ENCODE measurements at places on chromosomes 7 and 10. TPM values are rescaled to one million over a fixed set of nuclear protein-coding genes. Genes with fewer than 3 reads are reported as not detected.

CDK14 gene
- total RNA-seq: not detected

- H3K27me3 ChIP-seq: no peaks in the 10 kb centered on the region
- no peaks in the 10 kb centered on the region for H3K36me3 ChIP-seq
- no peak for DNase-seq
- H3K4me3 ChIP-seq: no peak overlapping the region
- no peaks in the 10 kb centered on the region for H3K4me1 ChIP-seq
These were observed 521.2 kb downstream of the TCERG1L start for GRCh38 chr10:130790339-130790738.

- H3K4me3 ChIP-seq: no peak overlapping the region
- DNase-seq: no peak
- H3K4me1 ChIP-seq: no peaks in the 10 kb centered on the region
- H3K36me3 ChIP-seq: no peaks in the 10 kb centered on the region
These were observed 465.7 kb downstream of the AUTS2 start for GRCh38 chr7:70063927-70064326.

HOXA4 gene
- not detected for total RNA-seq

DNA sequence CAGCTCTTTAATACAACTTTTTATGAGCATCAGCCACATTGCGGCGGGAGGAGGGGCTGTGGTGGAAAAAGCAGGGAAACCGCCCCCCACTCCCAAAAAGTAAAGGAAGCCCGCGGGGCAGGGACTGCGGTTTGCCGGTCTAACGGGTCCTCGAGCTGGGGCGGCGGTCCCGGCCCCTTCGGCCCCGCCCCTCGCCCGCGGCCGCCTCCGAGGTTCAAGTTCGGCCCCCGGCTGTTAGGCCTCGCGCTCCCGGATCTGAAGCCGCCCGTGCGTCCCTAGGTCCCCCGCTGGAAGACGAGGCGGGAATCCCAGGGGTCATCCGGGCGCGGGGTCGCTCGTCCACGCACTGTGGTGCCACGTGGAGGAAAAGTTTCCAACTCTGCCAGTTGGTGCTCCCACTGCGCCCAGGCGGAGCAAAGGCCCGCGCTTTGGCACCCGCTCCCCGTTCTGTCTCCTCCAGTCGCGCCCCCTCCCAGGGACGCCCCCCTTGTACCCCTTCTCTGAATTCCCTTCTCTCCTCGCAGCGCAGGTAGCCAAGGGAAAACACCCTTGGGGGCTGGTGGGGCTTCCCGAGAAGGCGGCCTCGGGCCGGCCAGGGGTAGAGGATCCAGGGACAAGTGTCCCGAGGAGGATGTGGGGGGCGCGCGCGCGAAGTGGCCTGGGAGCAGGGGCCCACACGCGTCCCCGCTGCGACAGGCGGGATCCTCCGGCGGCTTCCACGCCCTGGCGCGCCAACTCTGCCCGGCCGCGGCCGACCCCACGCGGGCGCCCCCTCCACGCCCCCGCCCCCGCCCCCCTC, 798 bp upstream of the AUTS2 start:
- no peak overlapping the region for H3K27ac ChIP-seq
- peaks cover 48% of the 10 kb centered on the region for H3K27me3 ChIP-seq
- peak overlapping the region; percentile 37 for H3K4me3 ChIP-seq
- DNase-seq: no peak

DNA sequence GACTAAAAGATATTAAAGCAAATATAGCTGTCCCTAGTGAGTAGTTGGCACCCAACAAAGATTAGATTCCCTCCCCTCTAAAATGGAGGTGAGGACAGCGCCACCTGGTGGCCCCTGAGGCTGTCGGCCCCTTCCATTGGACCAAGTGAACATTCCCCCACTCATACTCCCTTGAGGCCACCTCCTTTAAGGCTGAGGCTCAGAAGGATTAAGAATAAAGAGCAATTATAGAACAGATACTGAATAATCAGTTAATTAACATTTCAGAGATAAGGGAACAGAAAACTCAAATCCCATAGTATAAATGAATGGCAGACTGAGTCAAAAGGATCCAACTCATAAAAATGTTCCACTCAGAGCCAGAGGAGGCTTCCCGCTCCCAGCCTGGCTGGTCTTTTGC, 130.4 kb upstream of the GHITM start:
- peaks cover 9% of the 10 kb centered on the region for H3K4me1 ChIP-seq
- no peak overlapping the region for H3K27ac ChIP-seq
- H3K27me3 ChIP-seq: peaks cover 14% of the 10 kb centered on the region
- H3K36me3 ChIP-seq: no peaks in the 10 kb centered on the region

DNA sequence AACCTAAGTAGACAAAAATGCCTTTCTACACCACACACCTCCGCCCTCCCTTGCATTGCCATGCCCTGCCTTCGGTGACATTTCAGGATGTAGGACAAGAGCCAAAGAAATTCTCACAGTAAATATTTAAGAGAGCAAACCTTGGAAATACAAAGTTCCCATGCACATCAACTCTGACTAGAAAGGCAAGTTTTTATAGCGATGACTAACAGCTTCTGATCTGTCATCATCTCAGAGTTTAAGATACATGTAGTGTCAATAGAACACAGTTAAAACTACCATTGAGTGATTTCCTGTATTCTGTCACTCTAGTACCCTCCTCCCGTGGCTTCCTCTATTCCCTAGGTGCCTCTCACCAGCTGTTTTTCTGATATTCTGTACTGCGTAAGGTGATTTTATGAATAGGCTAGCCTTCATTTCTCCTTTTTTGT, 20.7 kb downstream of the SLC16A9 start:
- no peaks in the 10 kb centered on the region for H3K36me3 ChIP-seq
- H3K27ac ChIP-seq: no peak overlapping the region
- DNase-seq: no peak
- no peaks in the 10 kb centered on the region for H3K4me1 ChIP-seq

DNA sequence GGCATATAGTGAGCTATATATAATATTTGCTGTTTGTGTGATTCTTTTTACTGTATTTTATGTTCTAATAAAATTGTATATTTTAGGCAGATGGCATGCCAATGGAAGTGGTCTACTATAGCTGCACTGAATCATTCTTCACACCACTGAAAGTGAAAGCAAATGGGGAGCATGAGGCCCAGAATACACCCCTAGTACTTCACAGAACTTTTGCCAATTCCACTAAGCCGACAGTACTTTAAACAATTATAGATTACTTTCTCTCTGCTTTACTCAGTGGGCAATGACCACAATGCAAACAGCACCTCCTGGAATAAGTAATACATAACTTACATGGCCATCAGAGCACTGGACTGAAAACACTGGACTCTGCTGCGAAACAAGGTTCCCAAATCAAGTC, 70.2 kb downstream of the ANKRD26 start:
- DNase-seq: peak; percentile 10
- no peaks in the 10 kb centered on the region for H3K27me3 ChIP-seq
- H3K4me3 ChIP-seq: no peak overlapping the region
- peak overlapping the region; percentile 46 for H3K27ac ChIP-seq
- peaks cover 30% of the 10 kb centered on the region for H3K36me3 ChIP-seq

CLEC5A gene
- not detected for total RNA-seq

DNA sequence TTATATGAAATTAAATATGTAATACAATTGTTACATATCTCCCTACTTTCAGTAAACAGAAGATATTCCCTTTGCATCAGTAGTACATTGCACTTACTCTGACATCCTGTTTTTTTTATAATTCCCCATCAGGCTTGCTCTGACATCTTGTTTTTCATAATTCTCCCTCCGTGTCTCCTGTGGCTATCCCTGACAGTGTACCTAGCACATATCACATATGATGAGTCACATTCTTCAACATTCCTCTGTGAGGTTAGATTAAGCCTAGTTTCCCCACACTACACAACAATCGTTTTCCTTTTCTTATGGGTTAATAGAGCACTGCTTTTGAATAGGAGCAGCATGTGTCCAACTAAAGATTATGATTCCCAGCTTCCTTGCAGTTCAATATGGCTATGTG, 250.6 kb upstream of the NPVF start:
- H3K4me1 ChIP-seq: no peaks in the 10 kb centered on the region
- peaks cover 5% of the 10 kb centered on the region for H3K27me3 ChIP-seq
- DNase-seq: no peak
- H3K4me3 ChIP-seq: no peak overlapping the region

DNA sequence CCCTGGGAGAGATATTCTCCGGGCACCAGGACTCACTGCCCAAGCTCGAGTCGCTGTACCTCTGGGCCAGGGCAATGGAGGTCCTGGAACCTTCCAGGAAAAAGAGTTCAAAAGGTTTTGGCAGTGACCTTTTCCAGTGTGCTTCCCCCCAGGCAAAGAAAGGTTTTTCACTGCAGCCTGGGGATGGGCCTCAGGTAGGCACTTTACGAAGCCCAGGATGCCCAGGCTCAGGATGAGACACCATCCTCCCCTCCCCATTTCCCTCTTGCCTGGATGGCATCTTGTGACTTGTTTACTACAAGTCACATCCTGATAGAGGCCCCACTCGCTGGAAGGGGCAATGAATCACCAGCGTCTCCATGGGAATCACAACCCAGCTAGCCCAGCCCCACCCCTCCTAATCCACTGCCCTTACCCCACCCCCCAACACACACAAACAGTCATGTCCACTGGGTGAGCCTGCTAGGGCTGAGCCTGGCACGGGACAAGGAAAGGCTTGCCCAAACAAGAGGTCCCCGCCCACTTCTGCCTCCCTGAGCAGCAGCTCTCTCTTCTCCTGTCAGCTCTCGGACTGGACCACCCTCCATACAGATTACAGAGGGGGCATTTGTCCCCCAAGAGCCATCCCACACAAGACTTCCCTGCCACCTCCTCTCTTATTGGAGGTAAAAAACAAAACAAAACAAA, 93.8 kb upstream of the SMNDC1 start:
- H3K4me3 ChIP-seq: no peak overlapping the region
- peaks cover 14% of the 10 kb centered on the region for H3K4me1 ChIP-seq
- H3K27me3 ChIP-seq: no peaks in the 10 kb centered on the region
- no peak overlapping the region for H3K27ac ChIP-seq

GRCh38 chr10:88421590-88421989, 161.5 kb downstream of the RNLS start:
- H3K27me3 ChIP-seq: peaks cover 3% of the 10 kb centered on the region
- no peaks in the 10 kb centered on the region for H3K36me3 ChIP-seq
- peaks cover 9% of the 10 kb centered on the region for H3K4me1 ChIP-seq
- H3K27ac ChIP-seq: no peak overlapping the region
- H3K4me3 ChIP-seq: no peak overlapping the region

TLX1 gene
- total RNA-seq: not detected

FXYD4 gene
- not detected for total RNA-seq

DNA sequence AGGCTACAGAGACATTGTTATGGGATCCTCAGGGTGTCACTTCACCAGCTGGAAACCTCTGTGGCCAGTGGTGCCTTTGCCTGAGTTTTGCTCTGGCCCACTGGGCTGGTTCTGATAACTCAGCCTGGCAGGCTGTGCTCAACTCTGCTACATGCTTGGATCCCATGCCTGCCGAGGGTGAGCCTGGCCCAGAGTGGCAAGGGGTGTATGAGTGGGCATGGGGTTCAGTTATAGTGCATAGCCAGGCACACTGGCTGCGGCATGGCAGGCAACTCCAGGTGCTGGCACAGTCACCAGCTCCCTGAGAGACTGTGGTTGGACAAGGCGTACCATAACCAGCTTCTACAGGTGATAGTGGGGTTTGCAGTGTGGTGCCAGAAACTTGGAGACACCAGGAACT, 107.0 kb upstream of the PCDH15 start:
- no peaks in the 10 kb centered on the region for H3K36me3 ChIP-seq
- H3K4me1 ChIP-seq: no peaks in the 10 kb centered on the region
- no peaks in the 10 kb centered on the region for H3K27me3 ChIP-seq

DBF4 gene
- total RNA-seq: 75.7 TPM

DNA sequence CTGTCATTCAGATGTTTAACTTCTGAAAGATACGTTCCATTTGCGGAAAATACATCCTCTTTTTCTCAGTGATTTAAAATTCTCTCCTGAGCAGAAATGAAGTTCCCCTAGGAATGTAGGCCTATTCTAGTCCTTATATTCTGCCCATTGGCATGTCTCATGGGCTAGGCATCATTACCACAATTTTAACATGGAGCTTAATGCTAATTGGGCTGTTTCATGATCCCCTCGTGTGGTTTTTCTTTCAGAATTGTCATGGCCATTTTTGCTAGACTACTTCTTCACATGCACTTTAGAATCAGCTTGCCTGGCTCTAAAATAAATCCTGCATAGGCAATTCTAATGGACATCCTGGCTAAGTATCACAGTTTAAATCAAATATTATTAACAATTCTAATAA, 1.0 kb downstream of the TMEM176B start:
- H3K27me3 ChIP-seq: peaks cover 62% of the 10 kb centered on the region
- no peak overlapping the region for H3K4me3 ChIP-seq
- H3K4me1 ChIP-seq: peaks cover 11% of the 10 kb centered on the region

DNA sequence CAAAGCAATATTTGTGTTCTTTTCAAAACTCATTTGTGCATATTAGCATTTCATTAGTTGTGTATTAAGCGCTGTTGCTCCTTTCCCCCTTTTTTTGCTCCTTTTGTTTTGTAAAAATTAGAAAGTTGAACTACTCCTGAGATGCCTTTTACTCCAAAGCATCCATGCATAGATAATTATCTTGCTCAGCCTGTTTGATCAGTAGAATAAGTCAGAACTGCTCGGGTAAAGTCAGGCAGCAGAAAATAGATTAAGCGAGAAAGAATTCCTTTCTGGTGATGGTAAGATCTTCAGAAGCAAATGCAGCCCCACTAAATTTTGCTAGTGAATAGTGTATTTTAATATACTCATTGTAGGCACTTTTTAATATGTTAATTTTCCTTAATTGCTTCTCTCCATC, 227.1 kb downstream of the TEX36 start:
- H3K4me3 ChIP-seq: no peak overlapping the region
- H3K27me3 ChIP-seq: no peaks in the 10 kb centered on the region
- H3K27ac ChIP-seq: no peak overlapping the region
- no peaks in the 10 kb centered on the region for H3K4me1 ChIP-seq
- H3K36me3 ChIP-seq: no peaks in the 10 kb centered on the region

AMPH gene
- not detected for total RNA-seq

HOXA9 gene
- not detected for total RNA-seq

TRPV6 gene
- 0.07 TPM for total RNA-seq

GRCh38 chr7:105389088-105389650, 448 bp upstream of the SRPK2 start:
- peak overlapping the region; percentile 98 for H3K4me3 ChIP-seq
- H3K27ac ChIP-seq: peak overlapping the region; percentile 96
- peaks cover 11% of the 10 kb centered on the region for H3K36me3 ChIP-seq
- H3K4me1 ChIP-seq: peaks cover 23% of the 10 kb centered on the region

EPHB4 gene
- 2.1 TPM for total RNA-seq

SPDYE6 gene
- total RNA-seq: not detected

FGL2 gene
- 1.1 TPM for total RNA-seq

CYP2C9 gene
- not detected for total RNA-seq

DNA sequence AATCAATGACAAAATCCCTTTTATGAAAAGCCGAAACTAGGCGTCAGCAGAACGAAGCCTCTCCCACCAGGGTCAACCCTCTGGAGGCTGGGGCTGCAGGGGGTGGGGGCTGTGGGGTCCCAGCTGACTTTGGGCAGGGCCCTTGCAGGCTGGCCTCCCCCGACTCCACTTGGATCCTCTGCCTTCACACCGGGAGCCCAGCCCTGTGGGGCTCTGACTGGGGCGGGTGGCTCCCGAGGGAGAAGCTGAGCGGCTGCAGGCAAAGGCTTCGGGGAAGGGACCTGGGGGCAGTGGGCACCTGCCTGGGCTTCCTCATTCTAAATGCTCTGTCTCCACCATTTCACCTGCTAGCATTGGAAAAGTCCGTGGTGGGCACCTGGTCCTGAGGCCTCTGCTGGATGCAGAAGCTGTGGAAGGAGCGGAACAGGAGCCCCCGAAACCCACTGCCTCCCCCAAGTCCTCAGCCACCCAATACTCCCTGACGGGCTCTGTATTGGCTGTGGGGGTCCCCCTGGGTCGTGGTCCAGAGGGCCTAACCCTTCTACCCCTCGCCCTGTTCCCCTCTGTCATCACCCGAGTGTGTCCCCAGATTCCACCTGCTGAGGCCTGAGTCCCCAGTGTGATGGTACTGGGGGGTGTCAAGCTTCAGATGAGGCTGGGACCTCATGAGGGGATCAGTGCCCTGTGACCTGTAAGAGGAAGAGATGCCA, 108.6 kb downstream of the DNAJB6 start:
- H3K27me3 ChIP-seq: peaks cover 6% of the 10 kb centered on the region
- H3K4me1 ChIP-seq: no peaks in the 10 kb centered on the region
- DNase-seq: no peak
- no peak overlapping the region for H3K4me3 ChIP-seq
